ENCODE measurements at places on chromosomes 2 and 18. TPM values are rescaled to one million over a fixed set of nuclear protein-coding genes. Genes with fewer than 3 reads are reported as not detected.

RBM43 gene
- 7.1 TPM for total RNA-seq

SATB2 gene
- 4.0 TPM for total RNA-seq

STAM2 gene
- total RNA-seq, result 30.3 TPM

GRCh38 chr2:150479075-150479915 is 8.2 kb downstream of the RND3 start:
- peaks cover 23% of the 10 kb centered on the region for H3K36me3 ChIP-seq
- peak overlapping the region; percentile 35 for H3K4me3 ChIP-seq
- no peaks in the 10 kb centered on the region for H3K27me3 ChIP-seq
- no peak for DNase-seq
- H3K27ac ChIP-seq, result peak overlapping the region; percentile 97

DNA sequence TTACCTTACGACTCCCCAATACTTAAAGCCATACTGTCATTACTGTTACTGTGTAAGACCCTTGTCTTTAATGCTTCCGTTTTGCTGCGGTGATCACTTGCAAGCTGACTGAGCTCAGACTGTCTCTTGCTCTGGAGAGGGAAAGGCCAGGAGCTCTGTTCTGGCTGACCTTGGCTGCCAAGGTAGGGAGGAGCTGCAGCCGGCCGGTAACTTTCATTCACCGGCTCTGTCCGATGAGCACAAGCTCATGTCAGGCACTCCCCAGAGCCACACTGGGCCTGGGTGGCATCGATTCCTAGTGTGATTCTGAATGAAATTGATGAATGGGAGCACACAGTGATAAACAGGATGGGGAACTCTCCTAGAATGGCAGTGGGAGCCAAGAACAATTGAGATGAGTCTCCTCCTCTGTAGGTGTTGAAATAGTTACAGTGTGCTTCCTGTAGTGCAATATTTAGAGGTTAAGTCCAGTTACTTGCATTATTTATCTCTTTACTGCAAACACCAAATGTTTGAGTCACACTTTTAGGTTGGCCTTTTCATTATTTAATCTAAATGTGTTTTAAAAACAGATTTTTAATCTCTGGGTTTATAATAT is 100.9 kb downstream of the ATP9B start:
- no peak overlapping the region for H3K4me3 ChIP-seq
- DNase-seq, result no peak
- no peaks in the 10 kb centered on the region for H3K4me1 ChIP-seq
- no peaks in the 10 kb centered on the region for H3K27me3 ChIP-seq
- H3K27ac ChIP-seq, result peak overlapping the region; percentile 1

DNA sequence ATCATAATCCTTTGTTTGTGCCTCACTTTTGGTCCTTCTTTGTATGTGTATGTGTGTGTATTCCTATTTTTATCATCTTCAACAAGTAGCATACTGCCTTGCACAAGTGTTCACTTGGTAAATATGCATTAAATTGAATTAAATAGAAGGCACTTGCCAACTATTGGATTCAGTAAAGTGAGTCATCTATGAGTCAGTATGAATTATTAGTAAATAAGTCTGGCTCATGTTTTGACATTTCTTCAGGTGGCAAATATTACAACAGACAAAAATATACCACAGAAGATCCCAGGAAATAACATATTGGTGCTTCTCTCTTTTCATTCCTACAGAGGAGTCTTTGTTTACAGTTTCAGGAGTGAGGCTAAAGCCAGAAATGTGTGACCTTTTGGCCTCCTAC is 84.1 kb downstream of the CDK15 start:
- H3K4me3 ChIP-seq, result no peak overlapping the region
- H3K27ac ChIP-seq, result peak overlapping the region; percentile 4
- no peak for DNase-seq
- H3K4me1 ChIP-seq, result peaks cover 60% of the 10 kb centered on the region

- H3K27me3 ChIP-seq, result peaks cover 13% of the 10 kb centered on the region
- no peak overlapping the region for H3K27ac ChIP-seq
- peaks cover 25% of the 10 kb centered on the region for H3K4me1 ChIP-seq
- H3K4me3 ChIP-seq, result no peak overlapping the region
- H3K36me3 ChIP-seq, result no peaks in the 10 kb centered on the region
- DNase-seq, result no peak
Measured at GRCh38 chr18:21912339-21913239, 172.0 kb downstream of the MIB1 start.

DNA sequence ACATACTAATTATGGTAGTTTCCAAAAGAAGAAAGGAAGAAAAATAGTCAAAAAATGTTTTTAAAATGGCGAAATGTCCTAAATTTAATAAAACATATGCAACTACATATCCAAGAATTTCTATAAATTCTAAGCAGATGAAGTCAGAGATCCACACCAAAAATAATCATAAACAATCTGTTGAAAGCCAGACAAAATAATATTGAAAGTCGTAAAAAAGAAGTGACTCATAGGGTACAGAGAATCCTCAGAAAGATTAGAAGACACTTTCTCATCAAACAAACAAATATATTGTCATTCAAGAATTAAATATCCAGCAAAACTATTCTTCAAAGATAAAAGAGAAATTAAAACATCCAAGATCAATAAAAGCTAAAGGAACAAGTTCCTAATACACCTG is 281.4 kb upstream of the ZNF804A start:
- DNase-seq, result no peak
- no peak overlapping the region for H3K27ac ChIP-seq
- H3K4me3 ChIP-seq, result no peak overlapping the region
- no peaks in the 10 kb centered on the region for H3K36me3 ChIP-seq
- no peaks in the 10 kb centered on the region for H3K27me3 ChIP-seq
- H3K4me1 ChIP-seq, result no peaks in the 10 kb centered on the region

DNA sequence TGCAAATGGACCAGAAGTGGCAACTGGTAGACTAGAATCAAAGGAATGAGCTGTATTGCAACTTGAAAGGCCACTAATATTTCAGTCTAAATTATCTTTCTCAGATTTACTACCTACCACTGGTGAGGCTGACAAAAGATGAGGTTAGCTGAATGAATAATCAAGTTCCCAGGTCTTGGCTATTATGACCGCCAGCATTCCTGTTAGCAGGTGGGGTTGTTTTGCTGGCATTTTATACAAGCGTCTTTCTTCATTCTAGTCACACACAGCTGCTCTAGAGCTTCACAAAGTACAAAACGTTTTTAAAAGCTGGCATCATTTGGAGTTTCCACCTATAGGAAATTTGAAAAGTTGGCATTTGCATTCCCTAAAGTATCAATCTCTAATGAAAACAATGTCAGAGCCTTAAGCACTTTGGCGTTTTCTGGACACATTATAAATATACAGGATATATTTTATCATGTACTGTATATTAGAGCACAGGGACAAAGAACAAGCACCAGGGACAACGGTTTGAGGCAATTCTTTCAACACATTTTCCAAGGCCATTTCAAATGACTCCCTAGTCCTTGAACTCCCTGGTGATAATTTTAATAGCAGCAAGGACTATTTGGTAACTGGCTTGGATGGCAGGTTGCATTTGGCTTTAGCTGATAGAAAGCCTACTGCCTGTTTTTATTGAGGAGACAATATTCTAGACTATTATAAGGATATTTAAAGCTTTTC is 410.2 kb upstream of the CHST9 start:
- no peak overlapping the region for H3K4me3 ChIP-seq
- no peaks in the 10 kb centered on the region for H3K27me3 ChIP-seq
- H3K4me1 ChIP-seq, result no peaks in the 10 kb centered on the region
- no peak for DNase-seq
- no peaks in the 10 kb centered on the region for H3K36me3 ChIP-seq
